ENCODE measurements at places on chromosomes 4 and X.
A peak's percentile ranks its signal among the peaks of the same experiment; 100 is the strongest.

GRCh38 chr4:176291748-176292147, 22.7 kb upstream of the ASB5 start:
- no peak for DNase-seq

GRCh38 chr4:128468123-128468989, 180.7 kb upstream of the PGRMC2 start:
- no peak for DNase-seq

DNA sequence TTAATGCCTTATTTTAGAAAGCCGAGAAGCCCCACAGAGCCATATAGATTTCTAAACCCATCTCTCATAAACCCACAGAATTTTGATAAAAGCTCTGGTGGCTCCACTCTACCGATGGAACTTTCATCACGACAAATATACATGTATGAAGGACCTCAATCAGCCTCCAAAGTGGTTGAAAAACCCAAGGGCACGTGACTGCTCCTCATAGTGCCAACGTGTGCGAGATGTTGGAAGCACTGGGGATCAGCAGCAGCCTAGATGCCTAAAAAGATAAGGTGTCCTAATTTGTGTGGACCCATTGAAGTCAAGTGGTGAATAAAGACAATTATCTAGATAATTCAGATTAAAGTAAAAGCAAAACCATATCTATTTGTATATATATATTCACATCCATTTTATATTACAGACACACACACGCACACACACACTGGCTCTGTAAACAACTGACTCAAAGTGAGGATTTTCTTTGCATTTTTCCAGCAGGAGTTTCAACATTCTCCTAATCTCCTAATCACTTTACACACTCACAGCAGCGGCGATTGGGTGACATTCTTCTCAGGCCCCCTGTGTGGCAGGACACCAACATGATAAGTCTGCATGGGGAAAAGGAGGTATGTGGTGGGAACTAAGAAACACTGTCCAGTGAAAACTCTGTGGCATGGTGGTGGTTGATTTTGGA, 2.8 kb upstream of the PITX2 start:
- no peak for DNase-seq

DNA sequence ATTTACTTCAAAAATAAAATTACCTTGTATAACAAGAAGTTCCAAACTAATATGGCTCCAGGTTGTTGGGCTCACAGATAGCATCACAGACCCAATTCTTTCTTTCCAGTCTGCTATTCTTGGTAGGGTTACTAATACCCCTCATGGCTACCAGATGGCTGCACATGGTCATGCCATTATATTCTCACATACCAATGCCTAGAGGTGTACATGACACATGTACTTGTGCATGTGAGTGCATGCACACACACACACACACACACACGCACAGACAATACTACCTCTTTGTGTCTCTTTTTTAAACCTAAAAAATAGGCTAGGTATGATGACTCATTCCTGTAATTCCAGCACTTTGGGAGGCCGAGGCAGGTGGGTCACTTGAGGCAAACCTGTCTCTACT, 31.1 kb downstream of the FBXO8 start:
- DNase-seq: no peak

DNA sequence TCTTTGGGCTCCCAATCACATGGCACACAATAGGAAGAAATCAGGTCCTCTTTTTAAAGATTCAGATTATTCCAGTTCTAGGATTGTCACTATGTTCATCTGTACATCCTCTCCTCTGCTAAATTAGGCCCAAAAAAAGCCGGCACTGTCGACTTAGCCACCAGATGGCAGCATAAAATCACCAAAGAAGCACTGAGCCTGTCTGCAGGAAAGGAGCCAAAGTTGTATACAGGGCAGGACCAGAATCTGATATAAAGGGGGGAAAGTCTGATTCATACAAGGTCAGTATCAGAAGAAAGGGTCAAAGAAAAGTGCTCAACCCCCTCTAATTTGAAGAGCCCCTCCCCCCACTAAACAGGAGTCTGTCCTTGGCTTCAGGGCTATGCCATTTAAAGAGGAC, 292.5 kb downstream of the CHIC1 start:
- DNase-seq: peak; percentile 26

DNA sequence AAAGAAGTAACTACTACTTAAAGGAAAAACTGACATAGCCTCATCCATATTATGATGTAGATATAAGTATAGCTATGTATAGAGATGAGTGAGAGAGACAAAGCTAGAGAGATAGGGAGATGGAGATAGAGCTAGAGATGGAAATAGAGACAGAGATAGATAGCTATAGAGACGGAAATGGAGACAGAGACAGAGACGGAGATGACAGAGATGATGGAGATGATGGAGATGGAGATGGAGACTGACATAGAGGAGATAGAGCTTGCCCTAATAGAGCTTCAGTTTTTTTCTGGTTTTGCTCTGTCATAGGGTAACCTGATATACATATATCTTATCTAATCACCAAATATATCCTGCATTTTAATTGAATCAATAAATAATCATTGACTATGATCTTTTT, 4.3 kb downstream of the EDNRA start:
- no peak for DNase-seq

DNA sequence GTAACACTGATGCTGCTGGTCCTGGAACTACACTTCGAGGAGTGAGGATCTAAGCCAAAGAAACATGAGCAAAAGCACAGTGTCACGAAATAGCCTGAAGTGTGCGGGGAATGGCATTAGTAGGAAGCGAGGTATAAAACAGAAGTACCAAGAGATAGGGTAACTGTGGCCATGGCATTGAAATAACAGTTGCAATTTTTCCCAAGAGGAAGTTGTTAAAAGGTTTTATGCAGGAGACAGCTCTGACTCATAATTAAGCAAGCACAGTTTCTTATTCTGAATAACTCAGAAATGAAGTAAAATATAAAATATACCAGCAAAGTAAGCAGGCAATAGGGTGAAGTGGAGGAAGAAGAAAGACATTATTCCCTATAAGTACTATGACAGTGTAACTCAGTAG, 90.3 kb upstream of the TMEM150C start:
- DNase-seq: no peak

DNA sequence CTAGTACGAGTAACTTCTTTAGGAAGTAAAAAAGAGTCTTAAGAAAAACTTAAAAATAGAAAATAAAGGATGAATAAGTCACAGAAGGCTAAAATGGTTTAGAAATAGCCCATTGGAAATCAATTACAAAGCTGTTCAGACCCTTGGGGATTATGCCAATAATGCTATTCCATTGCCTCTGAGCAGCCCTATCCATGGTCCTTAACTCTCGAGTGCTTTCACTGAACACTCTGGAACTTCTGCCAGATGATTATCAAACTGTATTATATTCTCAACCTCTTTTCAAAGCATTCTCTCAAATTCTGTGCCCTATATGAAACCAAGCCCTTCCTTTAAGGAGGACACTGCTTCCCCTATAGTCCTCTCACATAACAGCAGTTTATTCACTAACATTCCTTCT, 17.0 kb downstream of the SLC9B1 start:
- DNase-seq: no peak

DNA sequence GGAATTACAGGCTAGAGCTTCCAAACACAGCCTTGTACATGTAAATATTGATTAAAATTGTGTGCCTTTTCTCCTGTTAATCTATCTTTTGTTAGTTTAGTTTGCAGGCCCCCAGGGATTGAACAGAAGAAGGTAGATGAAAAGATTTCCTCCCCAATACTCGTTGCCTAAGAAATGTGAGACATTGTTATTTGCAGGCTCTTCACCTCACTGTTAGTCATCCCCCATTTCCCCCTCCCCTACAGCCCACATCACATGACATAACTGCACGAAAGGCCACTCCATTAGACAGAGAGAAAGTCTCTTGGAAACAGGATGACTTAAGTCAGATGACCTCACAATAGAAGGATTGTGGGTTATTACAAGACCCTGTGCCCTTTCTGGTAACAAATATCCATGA, 13.3 kb upstream of the MID1 start:
- DNase-seq: no peak

GRCh38 chr4:162959046-162959445, 207.6 kb downstream of the NAF1 start:
- no peak for DNase-seq

DNA sequence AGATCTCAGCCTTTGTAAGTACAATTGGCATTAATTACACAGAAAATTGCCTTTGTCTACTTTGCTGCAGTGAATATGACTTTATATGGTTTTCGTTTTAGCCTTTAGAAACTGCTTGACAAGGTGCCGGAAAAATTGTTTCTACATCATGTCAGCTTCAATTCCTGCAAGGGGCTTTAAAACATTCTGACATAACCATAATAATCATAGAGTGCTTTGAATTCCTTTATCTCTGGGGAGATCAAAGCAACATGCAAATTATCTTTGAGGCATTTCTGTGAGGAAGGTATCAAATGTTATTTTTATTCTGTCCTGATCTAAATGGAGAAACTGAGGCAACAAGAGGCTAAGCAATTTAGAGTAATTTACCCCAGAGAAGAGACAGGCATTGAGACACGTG, 57.8 kb downstream of the MMRN1 start:
- DNase-seq: no peak
